ENCODE measurements at places on chromosomes 4 and X.

- DNase-seq = no peak
Measured at GRCh38 chrX:21225643-21226042, 148.6 kb upstream of the CNKSR2 start.

GRCh38 chr4:21802406-21802805, 146.2 kb downstream of the KCNIP4 start:
- no peak for DNase-seq

GRCh38 chr4:122224348-122224747, 72.2 kb downstream of the BLTP1 start:
- DNase-seq = no peak

DNA sequence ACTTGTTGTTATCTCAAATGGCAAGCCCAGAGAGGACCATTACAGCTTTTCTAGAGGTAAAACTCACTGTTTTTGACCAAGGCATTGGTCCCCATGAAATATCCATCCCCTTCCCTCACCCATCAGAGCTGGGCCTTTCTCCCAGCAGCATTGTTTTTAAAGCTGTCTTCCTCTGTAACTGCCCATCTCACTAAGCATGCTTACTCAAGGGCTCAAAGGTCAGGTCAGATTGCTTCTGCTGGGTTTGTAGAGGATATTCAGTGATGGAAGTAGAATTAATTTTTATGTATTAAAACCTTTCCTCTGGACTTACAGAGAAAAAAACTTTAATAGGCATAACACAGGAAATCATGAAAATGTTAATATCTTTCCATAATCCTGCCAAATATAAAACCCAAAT, 11.1 kb downstream of the TEX13A start:
- no peak for DNase-seq

- no peak for DNase-seq
Measured at GRCh38 chr4:3867403-3868100, 101.4 kb downstream of the ADRA2C start.
